Activated CD4-positive, alpha-beta T cell treated with anti-CD3 and anti-CD28 coated beads for 1 hour (primary cell): ENCODE measurements at places on chromosomes 11 and 22.

DNA sequence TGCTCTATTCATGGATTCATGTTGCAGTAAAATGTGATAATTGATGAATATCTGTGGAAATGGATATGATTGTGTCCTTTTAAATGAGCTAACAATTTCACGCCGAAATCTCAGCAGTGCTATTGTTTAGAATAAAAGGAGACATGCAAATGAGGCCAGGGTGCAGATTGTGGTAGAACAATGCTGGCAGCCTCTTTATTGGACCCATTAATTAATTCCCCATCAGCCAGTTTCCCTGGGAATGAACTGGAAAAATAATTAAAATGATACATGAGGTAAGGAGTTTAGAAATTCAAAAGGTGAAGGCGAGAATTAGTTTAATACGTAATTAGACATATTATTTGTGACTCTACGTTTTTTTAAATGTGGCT, 306.2 kb downstream of the TBC1D22A start:
- no peak for DNase-seq

- DNase-seq: no peak
These were observed 224.0 kb downstream of the MN1 start for GRCh38 chr22:27577574-27577969.

DNA sequence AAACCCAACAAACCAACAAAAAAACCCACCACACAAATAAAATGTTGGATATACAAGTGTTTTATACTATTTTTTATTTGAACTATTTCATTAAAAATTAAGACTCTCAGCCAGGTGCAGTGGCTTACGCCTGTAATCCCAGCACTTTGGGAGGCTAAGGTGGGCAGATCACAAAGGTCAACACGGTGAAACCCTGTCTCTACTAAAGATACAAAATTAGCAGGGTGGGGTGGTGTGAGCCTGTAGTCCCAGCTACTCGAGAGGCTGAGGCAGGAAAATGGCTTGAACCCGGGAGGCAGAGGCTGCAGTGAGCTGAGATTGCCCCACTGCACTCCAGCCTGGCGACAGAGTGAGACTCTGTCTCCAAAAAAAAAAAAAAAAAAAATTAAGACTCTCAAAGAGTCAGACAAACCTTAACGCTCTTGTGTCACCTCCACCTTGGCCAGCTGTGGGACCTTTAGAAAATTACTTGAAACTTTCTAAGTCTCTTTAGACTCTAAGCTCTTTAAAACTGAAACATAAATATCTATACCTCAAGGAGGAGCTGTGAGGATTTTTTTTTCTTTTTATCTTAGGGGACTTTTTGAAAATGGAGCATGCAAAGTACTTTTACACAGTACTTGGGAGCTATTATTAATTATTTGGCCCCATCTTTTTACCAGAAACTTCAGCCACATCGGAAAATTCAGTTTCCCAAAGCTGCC, 68.4 kb upstream of the CLNS1A start:
- no peak for DNase-seq

GRCh38 chr11:86938203-86938899, 16.8 kb downstream of the FZD4 start:
- DNase-seq: no peak

GRCh38 chr11:17331669-17332068, 19.9 kb upstream of the NCR3LG1 start:
- DNase-seq: no peak

DNA sequence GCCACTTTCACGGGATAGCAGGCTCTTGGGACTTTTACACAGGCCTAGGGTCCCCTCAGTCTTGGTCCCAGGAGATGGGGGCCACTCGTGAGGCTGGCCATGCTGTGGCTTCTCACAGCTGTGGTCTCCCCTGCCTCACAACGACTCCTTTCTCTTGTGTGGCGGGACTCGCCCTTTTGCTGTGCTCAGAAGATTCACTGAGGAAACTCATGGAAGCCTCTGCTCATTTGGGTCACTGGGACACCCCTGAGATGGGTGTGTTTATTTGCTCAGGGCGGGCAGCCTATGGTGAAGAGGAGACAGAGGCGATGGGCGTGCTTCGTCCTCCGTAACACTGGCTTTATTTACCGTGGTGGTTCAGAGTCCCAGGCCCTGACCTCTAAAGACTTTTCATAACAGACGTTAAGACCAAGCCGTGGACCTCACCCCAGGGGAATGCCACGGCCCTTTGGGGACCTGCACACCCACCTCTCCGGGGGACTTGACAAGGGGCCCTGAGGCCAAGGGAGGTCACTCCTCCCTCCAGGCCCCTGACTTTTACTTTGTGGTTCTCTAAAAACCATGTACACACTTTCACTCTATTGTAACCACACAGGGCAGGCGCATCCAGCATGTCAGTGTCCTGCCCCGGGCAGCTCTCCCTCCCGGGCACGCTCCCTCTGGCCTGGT, 15.5 kb downstream of the TEF start:
- no peak for DNase-seq

DNA sequence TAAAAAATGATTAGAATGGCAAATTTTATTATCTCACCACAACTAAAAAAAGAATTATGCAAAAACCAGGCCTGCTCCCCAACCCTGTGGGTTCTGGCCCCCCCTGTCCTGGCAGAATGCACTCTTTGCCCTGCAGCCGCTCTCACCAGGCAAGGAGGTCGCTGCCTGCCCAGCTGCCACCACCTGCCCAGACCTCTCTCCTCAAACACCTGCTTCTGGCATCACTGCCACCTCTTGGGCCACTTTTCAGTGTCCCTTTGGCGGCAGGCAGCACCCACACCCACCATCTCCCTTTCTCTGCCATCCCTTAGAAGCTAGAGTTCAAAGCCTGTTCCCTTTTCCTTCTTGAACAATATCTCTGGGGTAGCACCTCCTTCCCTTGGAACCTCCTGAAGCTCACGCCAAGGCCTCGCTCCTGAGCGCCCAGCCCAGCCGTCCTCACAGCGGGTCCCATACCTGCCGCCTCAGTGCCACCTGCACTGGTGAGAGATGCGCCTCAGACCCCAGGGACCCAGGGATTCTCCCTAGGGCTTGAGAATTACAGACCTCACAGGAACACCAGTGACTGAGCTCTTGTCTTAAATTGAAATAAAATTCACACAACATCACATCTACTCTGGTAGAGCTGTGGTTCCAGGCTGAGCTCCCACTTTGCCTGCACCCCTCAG, 44.6 kb downstream of the SGSM3 start:
- DNase-seq: no peak

- DNase-seq: no peak
These were observed 32.4 kb upstream of the NAV2 start for GRCh38 chr11:19679952-19680828.

- no peak for DNase-seq
These were observed 75.3 kb downstream of the SC5D start for GRCh38 chr11:121367844-121368225.

- DNase-seq: no peak
These were observed 71.0 kb downstream of the PARVA start for GRCh38 chr11:12448131-12448939.

GRCh38 chr11:64206457-64207255, at the start of gene FERMT3:
Gene FERMT3, plus strand, starts transcription at chr11:64206721. Its CDS starts 644 bp downstream, at chr11:64207365.
- peak; percentile 56 for DNase-seq

- no peak for DNase-seq
These were observed 6.0 kb downstream of the SYT9 start for GRCh38 chr11:7257724-7258123.

- DNase-seq: no peak
These were observed 13.2 kb upstream of the USP18 start for GRCh38 chr22:18136563-18137320.
